ENCODE measurements at places on chromosomes 6 and 20.

DNA sequence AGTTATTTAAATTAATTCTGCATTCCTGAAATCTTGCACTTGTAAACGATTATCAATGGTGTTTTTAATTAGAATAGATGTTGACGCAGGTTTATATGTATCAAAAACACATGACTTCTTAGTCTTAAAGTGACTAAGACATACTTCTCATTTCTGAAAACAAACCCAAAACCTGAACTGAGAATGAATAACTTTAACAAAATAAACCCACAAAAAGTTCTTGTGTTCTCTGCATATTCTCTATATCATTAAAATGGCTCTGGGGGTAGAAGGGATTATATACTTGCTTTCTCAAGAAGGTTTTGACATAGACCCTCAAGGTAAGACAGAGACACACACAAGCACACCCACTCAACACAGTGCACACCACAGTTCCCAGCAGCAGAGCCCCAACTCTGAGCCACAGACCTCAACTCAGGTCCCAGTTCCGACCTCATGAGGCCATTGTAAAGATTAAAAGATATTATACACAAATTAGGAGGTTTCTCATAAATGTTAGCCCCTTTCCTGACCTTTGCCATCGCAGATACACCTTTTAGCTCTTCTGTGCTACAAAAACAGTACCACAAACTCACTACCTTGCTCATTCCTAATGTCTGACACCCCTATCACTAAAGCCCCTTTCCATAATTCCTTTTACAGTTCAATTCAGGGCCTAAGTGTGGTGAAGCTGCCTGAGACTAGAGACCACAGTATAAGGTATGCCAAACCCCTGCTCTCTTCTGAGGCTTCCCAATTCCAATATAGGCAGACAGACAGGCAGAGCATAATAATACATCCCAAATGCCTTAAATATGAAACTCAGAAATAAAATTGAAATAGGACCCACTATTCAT is 267.8 kb downstream of the PTPRK start:
- no peak for DNase-seq

DNA sequence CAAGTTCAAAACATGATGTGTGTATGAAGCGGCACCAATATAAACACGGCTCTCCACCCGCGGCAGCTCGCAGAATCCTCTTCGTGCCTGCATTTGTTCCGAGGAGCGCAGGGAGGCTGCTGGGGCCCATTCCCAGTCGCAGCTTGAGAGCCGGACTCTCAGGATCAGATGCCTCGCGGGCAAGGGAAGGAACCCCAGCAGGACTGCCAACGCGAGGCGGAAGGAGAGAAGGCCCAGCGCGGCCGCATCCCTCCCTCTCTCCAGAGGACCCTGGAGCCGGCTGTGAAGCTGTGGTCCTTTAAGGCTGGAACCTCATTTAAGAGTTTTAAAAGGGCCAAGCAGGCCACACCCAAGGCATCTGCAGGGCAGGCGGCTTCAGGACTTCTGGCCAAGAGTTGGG is 44.2 kb upstream of the ZBP1 start:
- no peak for DNase-seq

- DNase-seq: no peak
Measured at GRCh38 chr6:152121910-152122309, 314.4 kb downstream of the ESR1 start.

GRCh38 chr20:3123542-3123941 is 36.1 kb downstream of the FASTKD5 start:
- no peak for DNase-seq

GRCh38 chr20:4181956-4182945 is 166.9 kb upstream of the RNF24 start:
- DNase-seq: no peak
